IPS DF 6.9 (cell line): ENCODE measurements at places on chromosomes 4 and X.

DNA sequence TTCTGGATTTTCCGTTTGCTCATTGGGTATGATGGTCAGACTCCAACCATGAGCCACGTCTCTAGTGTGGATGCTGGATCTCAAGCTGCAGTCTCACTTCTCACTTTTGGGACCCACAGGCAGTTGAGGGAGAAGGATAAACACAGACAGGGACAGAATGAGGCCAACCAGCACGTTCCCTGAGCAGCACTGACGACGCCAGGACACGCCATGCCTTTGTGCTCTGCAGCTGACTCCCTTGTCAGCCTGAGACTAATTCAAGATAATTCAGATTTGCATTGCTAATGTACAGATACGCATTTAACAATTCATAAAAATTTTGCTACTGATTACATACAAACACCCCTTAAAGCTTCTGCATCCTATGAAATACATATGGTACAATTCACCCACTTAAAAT lies 106.5 kb downstream of the FAM193A start:
- DNase-seq: no peak

DNA sequence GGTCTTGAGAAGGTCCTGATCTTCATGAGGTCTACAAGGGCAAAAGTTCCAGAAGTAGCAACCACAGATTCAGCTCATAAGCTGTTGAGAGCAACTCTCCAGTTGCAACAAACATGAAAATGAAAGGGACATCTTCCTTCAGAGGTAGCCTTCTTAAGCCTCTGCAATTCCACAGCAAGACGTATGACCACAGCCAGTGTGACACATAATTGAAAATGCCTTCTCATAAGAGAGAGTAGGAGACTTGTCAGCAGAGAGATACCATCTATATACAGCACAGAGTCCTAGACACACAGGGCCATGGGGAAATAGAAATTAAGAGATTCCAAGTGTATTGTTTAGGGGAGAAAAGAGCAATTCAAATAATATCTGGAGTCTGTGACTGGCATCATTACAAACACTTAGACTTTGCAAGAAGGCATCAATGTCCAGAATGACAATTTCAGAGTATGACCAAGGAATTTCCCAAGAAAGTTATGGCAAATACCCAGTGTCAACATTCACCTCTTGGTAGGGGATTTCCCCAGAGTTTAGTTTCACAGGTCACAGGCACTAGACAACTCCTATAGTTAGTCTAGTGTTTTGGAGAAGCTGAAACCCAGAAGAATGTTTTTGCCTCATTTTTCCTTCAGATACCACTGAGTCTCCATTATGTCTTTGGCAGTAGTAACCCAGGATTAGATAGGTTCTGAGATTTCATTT lies 340.3 kb downstream of the ZNF674 start:
- DNase-seq: no peak

GRCh38 chrX:50106051-50106675 lies 94.6 kb downstream of the AKAP4 start:
- no peak for DNase-seq

GRCh38 chr4:143617994-143618679 lies 82.3 kb downstream of the FREM3 start:
- DNase-seq: no peak

DNA sequence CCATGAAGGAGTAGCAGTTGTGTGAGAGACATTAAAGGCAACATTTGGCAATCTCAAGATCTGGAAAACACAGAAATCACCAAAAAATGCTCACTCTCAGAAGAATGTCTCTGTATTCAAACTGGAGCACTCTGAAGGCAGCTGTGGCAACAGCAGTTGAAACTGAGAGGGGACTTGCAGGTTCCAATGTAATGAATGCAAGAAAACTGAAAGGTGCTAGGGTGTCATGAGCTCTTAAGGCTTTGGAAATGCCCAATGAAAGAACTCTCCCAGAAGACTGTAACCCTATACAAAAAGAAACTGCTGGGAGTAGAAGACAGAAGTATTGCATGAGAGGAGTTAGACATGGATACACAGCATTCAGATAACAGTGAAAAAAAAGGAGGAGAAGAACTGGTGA lies 118.2 kb upstream of the HTR2C start:
- no peak for DNase-seq

- no peak for DNase-seq
These were observed 41.3 kb upstream of the STAG2 start for GRCh38 chrX:123920105-123920785.

GRCh38 chrX:13520936-13521335 lies 48.5 kb upstream of the EGFL6 start:
- DNase-seq: no peak

- DNase-seq: no peak
These were observed 557 bp upstream of the ARHGEF6 start for GRCh38 chrX:136781180-136781797.

GRCh38 chrX:39779952-39780783 lies 317.6 kb downstream of the BCOR start:
- no peak for DNase-seq

DNA sequence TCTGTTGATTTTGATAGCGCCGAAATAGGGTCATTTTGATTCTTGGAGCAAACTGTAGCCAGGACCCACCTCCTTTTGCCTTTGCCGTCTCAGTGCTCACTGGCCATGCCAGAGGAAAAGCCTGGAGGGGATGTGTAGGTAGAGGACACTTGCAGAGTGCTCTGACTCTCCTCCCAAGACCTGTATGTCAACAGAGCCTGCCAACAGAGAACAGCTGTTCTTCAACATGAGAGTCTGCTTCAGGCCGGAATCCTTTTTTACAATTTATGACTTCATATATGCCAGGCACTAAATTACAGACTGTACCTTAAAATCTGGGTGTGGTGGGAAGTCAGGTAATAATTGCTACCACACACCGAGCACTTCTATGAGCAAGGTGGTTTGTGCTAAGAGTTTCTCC lies 94.2 kb downstream of the KDR start:
- no peak for DNase-seq

DNA sequence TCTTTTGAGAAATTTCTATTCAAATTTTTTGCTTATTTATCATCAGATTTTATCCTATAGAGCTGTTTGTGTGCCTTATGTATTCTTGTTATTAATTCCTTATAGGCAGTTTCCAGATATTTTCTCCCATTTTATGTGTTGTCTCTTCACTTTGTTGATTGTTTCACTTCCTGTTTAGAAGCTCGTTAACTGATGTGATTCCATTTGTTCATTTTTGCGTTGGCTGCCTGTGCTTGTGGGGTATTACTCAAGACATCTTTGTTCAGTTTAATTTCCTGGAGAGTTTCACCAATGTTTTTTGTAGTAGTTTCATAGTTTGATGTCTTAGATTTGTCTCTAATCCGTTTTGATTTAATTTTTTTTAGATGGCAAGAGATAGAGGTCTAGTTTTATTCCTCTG lies 14.6 kb downstream of the ZNF718 start:
- DNase-seq: no peak

- DNase-seq: no peak
These were observed 21.1 kb downstream of the VSIG4 start for GRCh38 chrX:66018585-66019309.

DNA sequence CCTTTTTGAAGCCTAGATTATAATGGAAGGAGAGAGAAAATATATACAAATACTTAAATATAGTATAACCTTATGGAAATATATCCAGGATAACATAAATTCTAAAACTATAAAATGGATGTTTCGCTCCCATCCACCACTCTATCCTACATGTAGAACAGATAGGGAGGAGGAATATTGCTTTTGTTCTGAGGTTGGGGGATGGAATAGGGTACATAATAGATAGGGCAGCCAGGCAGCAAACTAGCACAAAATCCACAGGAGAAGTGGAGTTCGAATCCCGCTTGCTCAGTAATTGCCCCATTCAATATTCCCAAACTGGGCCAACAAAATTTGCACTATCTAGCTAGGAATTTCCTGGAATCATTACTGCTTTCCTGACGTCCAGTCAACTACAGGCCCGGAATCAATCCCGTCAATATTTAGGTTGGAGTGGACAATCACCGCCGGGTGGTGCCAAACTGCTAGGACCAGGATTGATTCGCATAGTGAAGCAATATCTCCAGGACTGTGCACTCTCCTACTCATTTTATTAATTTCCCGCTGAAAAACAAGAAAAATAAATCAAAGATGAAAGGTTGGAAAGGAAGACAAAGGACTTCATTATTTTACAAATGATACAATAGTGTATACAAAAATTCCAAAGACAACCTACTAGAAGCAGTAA lies 40.4 kb upstream of the PAPSS1 start:
- DNase-seq: no peak

- DNase-seq: no peak
These were observed 18.7 kb downstream of the FLNA start for GRCh38 chrX:154355776-154356140.

- DNase-seq: no peak
These were observed 453.9 kb downstream of the PDHA2 start for GRCh38 chr4:96293806-96294205.

DNA sequence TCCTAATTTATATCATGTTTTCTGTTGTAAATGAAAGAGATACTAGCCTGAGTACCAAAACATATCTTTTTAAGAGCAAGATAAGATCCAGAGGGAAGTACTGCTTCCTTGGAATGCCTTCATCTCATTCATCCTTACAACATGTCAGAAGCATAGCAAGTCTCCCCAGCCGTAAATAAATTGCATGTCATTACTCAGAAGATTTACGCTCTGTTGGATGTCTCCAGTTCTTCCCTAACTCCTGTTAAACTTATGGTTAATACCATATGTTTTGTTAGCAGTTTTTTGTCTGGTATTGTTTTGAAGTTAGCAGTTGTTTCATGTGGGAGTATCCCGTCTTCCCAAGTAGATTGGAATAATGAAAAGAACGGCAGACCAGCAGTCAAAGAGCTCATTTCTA lies 7.5 kb upstream of the GPC3 start:
- no peak for DNase-seq

- no peak for DNase-seq
These were observed 190.9 kb upstream of the S100G start for GRCh38 chrX:16459008-16459407.

DNA sequence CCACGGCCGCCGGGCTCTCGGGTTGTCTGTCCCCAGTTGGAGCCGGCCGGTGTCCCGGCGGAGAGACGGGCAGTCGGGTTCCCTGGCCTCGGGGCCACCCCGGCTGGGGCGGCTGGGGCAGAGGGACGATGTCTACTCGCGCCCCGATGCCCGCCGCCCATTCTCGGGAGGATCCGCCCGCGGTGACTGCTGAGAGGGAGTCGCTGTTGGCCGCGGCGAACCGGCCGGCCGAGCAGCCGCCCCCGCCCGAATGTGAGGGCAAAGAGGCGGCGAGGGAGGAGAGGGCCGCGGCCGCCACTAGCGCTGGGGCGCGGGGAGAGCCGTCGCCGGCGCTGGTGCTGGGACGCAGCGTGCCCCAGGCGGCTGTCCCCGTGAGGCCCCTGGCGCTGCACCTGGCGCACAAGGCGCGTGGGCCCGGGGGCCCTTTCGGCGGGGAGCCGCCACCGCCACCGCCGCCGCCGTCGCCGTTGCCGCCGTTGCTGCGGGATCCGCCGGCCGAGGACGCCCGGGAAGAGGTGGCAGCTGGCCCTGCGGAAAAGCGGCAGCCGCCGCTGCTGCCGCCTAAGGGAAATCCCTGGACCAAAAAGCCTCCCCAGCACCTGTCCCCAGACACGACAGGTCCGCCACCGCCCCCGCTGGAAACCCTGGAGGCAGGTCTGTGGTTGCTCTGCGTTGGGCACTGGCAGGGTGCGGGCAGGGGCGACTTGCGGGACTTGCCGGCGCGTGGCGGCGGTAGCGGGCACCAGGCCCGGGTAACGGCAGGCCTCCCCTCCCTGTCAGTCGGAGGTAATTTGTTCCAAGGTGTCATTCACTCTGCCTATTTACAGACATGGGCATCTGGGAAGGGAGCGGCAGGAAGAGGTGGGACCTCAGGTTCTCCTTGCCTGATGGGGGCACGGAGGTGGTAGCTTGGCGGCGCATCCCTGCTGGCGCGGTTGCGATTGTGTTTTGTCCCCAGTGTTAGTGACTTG lies 739 bp downstream of the LARP1B start:
- DNase-seq: no peak

- no peak for DNase-seq
These were observed 140.3 kb upstream of the SH3RF1 start for GRCh38 chr4:169410839-169411770.

DNA sequence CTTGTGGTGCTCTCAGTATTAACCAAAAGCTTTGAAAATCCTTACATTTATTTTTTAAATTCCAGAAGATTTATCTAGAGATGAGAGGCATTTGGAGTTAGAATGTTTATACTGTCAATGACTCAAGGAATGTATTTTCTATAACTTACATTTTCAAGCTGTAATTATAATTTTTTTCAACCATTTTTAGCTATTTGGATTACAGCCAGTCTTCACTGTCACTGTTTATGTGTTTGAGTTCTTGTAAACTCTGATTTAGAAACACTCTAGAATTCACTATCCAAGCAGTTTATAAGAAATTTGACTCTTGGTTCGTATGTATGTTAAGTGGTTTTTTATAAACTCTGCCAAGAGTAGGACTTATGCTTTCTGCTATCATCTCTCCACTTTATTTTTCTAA lies 36.7 kb upstream of the GUCY1A1 start:
- DNase-seq: no peak

DNA sequence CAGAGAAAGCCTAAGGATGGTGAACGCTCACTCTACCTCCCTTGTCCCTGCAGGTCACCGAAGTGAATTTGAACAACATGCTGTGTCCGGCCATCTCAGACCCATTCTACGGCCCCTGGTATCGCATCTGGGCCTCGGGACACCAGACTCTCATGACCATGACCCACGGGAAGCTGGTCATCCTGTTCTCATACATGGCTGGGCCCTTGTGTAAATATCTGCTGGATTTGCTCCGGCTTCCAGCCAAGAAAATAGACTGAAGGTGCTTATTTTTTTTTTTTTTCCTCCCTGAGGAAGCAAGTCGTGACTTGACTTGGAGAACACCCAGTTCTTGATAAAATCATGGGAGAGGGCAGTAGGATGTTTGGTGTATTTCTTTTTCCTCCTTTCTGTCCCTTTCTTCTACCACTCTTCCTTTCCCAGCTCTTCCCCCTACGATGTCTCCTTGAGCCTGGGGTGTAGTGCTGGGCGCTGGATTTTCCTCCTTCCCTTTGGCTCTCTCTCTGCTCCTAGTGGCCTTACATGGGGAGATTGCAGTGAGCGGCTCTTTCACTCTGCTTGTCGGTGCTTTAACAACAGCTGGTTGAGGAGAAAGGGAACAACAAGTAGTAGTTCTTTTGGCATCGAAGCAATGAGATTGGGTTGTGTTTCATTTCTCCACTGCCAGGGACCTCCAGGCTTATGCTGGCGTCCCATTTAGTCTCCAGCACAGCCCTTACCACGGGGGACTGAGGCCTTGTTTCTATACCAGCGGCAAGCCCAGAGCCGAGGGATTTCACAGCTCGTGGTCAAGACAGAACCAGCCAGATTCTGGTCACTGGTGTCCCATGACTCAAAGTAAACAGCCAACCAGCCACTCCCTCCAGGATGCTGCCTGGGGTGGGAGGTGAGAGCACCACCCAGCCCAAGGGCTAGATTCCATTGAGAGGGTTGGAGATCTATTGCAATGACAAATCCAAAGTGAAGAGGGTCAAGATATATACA lies 144.4 kb downstream of the AMMECR1 start:
- no peak for DNase-seq

- DNase-seq: no peak
These were observed 73.5 kb upstream of the CXorf66 start for GRCh38 chrX:140038842-140039241.
